ENCODE measurements at places on chromosomes 12 and 14.

DNA sequence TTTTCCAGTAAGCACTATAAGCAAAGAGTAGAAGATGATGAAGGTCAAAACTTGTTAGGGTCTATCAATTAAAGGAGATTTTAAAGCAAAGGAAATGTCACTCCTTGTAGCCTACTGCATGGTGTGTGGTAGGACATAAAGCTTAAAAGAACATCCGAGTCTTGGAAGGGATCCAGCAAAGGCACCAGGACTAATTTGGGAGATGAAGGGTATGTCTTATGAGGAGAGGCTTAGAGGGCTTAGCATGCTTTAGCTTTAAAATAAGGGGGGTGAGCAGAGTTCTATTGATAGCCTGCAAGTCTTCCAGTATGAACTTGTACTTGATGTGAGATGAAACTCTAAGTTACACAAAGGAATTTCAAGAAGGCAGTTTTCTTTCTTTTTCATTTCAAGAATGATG lies 11.8 kb upstream of the MYBPC1 start:
- DNase-seq, result peak; percentile 3

DNA sequence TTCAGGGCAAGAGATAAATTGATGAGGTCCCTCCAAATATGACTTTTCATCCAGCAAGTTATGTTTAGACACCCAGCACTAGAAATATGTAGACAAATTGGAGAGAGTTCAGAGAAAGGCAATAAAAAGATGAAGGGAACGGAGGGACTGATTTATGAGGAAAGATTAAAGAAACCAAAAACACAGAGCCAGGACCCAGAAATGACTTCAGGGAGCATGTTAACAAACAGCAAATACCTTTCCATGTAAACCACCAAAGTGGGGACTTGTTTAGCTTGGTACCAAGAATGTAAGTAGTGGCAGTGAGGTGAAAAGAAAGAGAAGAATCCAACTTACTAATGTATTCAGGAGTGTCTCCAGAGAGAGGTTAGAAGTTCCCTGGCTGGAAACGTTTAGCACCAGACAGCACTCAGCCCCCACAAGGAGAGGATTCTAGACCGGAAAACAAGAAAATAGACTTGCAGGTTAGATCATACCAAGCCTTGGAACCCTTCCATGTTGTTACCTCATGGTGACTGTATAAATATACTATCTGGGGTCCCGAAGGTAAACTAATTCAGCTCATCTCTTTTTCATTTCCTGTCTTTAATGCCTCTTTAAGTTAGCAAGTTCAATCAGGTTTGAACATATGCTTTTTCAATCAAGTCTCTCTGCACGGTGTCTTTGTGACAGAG lies 79.2 kb downstream of the TBC1D30 start:
- no peak for DNase-seq

DNA sequence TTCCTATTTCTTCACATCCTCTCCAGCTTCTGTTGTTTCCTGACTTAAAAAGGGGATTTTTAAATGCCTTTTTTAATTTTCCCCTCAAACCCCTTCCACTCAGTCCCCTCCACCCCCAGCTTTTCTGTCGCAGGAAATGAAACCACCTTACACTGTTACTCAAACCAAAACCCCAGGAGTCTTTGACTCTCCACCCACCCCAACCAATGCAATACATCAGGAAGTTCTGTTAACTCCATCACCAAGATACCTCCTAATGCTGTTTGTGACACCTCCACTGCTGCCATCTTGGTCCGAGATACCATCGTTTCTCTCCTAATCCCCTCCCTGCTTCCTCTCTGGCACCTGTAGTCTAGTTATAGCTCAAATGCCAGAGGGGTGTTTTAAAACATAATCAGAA lies 25.4 kb upstream of the CPM start:
- DNase-seq, result no peak

DNA sequence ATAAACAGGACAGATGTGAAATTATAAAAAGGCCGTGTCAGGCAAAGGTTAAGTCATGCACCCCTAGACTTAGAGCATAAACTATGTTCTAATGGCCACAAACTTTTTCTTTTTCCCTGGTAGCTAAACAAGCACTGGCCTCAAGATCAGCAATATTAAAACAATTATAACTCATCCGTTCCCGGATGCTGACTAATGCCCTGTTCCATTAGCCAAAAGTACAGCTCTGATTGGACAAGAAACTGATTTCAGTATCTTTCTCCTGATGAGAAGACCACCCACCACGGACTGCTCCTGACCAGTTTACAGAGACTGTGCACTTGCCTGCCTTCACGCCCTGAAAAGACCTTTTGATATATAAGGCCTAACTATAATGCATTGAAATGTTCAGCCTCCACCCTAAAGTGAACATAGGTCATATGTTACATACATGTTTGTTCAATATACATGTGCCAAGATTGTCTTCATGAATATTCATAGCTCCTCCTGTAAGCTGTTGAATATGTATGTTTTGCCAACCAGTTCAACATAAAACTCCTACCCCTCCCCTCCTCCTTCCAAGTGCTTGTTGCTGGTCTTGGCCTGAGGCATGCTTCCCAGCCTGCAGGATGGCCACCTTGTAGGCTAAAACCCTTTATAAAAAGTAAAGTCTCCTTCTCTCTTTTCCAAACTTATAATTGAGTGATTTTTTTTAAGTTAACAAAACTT lies 162.0 kb downstream of the IPO8 start:
- peak; percentile 9 for DNase-seq

- no peak for DNase-seq
Measured at GRCh38 chr12:65634626-65635331, 189.5 kb upstream of the HMGA2 start.

GRCh38 chr12:7374423-7375144 lies 69.4 kb downstream of the CD163L1 start:
- peak; percentile 78 for DNase-seq

Measured in myocyte (in vitro differentiated cells).